Activated T-cell treated with anti-CD3 and anti-CD28 coated beads for 48 hours (primary cell): ENCODE measurements at places on chromosomes 13 and 19.

DNA sequence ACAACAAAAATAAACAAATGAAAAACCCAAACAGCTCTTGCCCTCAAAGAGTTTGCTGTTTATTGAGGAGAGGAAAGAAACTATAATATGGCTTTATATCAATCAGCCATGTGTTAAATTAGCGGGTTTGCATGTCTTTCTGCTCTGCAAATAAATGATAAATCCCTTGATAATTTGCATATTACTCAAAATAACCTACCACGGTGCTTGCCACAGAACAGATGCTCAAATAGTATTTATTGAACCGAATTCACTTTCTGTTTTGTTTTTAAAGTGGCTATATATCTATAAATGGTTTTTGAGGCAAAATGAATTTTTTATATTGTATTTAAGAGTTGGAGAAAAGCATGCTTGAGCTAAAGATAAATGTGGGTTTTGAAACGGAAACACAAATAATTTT, 428.1 kb downstream of the ITGBL1 start:
- no peak for DNase-seq

- no peak for DNase-seq
These were observed 220.5 kb downstream of the RBM26 start for GRCh38 chr13:79185580-79185979.

DNA sequence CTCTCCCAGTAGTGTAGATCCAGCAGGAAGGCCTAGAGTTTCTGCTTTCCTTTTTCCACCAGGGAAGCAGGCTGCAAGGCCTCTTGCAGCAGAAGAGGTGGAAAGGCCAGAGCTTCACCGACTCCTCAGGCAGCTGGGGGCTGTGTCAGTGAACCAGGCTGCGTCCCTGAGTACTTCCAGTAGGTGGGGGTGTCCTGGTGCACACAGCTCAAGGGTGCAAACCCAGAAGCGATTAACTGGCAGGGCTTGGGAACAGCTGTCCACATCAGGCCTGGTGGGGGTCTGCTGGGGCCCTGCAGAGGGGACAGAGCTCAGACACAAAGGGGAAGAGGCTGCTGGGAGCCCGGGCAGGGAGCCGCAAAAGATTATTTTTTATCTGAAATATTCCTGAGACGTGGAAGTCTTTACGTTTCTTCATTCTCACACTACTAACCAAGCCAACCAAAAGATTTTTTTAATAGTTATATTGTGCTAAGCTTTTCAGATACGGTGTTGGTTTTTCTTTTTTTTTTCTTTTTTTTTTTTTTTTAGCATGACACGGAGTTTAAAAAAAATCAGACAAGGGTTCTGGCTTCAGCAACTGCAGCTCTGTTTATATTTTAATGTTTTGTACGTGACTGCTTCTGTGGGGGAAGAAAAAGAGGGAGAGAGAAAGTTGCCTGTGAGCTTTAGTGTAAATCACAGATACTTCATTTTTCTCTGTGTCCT, 11.0 kb downstream of the TSHZ3 start:
- no peak for DNase-seq

DNA sequence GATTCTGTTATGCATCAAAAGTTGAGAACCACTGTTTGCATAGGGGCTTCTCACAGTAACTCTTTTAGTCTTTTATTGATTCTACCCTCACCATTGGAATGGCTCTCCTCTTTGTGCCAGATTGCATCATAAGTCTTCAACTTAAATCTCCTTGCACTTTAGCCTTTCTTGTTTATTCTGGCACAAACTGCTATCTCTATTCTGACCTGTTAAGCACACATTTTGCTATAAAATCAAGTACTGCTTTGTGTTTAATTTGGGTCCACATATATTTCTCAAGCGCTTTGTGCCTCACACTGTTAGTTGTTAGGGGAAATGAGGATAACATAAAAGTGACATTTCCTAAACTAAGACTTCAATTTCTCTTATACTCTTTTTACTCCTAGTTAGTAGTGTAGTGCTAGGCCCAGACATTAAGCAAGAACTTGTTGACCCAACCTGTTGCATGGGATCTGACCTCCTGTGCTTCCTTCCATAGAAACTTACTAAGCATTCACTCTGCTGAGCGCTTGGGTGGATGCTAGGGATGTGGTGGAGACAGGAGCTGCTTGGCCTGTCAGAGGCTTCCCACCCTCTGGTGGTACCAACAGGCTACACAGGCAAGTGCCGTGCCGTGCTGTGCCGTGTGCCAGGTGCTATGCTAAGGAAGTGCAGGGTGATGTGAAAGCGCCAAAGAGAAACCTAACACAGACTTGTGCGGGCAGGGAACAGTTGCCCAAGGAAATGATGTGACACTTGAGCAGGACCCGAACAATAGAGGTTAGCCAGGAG, 1.2 kb downstream of the UTP14C start:
- DNase-seq: no peak

- peak; percentile 67 for DNase-seq
These were observed 61.4 kb downstream of the RFX2 start for GRCh38 chr19:6048793-6049405.

- no peak for DNase-seq
These were observed 23.0 kb downstream of the ZNF568 start for GRCh38 chr19:36939153-36939552.

- DNase-seq: no peak
These were observed 102.2 kb upstream of the EDNRB start for GRCh38 chr13:78020861-78021260.

GRCh38 chr13:77002590-77003190, 10.8 kb downstream of the CLN5 start:
- DNase-seq: no peak

GRCh38 chr19:54133312-54133956, 4.1 kb upstream of the CNOT3 start:
- no peak for DNase-seq

GRCh38 chr19:17327654-17328516, 6.8 kb downstream of the ANO8 start:
- DNase-seq: peak; percentile 43

DNA sequence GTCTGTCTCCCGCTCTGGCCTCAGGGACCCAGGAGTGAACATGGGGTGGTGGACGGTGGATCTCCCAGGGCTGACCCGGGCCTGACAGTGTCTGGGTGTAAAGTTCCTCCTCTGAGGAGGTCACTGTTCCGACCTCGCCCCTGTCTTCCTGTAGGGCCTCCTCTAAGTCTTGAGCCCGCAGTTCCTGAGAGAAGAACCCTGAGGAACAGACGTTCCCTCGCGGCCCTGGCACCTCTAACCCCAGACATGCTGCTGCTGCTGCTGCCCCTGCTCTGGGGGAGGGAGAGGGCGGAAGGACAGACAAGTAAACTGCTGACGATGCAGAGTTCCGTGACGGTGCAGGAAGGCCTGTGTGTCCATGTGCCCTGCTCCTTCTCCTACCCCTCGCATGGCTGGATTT, at the start of gene SIGLEC9:
Gene SIGLEC9 (plus strand): TSS at position 178 of the 400 bp plus-strand sequence. CDS start 69 bp downstream, at position 247.
- DNase-seq: no peak
